Stimulated activated CD4-positive, alpha-beta T cell treated with anti-CD3 and anti-CD28 coated beads, Interleukin-4, amount 100 ng/mL, for 24 hours (primary cell): ENCODE measurements at places on chromosomes 13 and 19.

DNA sequence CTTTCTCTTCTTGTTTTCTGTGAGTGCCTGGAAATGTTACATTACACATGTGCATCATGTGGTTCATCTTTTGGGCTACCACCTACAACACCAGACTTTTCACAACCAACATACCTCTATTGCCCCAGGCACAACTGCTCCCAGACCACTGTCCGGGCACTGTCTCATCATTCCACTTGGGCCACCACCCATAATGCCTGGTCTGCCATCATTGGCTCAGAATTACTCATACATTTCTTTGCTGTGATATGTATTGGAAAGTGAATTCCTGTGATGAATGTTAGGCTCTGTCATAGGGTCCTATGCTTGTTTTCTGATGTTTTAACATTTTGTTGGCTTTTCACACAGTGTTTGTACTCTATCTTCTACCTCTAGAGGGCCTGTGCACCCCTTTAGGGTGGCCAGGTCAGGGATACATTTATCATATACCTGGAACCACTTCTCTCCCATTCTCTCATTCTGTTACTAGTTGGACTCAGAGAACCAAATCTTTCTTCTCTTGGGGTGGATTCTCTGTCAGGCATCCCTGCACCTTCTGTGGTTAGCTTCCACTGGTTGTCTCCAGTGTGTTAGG, 172.8 kb downstream of the NHLRC3 start:
- DNase-seq: no peak

GRCh38 chr13:46903748-46904147, 6.9 kb upstream of the HTR2A start:
- DNase-seq: no peak

GRCh38 chr19:17346109-17346671, 8.8 kb downstream of the GTPBP3 start:
- DNase-seq: peak; percentile 81

DNA sequence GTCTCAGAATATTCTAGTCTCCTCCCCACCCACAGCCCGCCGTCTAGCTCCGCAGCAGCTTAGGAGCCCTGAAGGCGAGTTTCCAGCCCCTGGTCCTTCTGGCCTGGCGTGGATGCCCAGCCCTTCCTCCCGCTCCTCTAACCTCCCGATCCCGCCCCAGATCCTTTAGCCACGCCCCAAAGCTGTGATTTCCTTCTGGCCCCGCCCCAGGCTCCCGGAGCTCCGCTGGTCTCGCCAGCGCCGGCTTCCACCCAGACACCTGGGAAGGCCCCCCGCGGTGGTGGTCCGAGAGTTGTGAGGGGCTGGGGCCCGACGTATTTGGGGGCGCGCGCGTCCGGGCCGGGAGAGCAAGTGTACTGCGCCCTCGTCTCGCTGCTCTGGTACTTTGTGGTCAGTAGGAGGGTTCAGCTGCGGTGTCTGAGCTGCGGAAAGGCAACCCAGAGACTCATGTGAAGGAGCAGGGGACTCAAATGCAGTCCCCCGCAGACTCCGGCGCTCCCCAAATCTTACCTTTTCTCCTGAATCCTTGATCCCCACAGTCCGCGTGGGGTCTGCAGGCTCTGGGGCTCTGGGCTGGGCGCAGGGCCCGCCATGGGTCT, at the start of gene CGB7:
Gene CGB7, minus strand, starts transcription at position 114 of the 599 bp plus-strand sequence. CDS start 2,374 bp downstream, outside the sequence.
- DNase-seq: peak; percentile 29

DNA sequence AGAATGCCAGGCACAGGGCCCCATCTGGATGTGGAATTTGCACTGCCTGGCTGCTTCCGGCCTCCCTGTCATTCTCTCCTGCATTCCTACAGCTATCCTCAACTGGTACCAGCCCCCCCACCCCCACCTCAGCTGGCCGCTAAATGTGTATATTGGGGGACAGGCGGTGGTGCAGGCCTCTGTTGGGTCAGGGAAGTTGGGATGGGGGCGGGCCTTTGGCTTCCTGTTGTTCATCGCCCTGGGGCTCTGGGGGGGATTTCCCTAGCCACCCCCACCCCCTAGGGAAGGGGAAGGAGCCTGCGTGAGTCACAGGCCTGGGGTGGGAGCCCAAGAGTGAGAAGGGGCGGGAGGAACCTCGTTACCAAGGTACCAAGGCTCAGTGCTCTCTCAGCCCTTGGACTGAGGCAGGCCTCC, 10.6 kb downstream of the POU2F2 start:
- DNase-seq: peak; percentile 88

GRCh38 chr13:40480012-40480914, 186.2 kb downstream of the FOXO1 start:
- no peak for DNase-seq

DNA sequence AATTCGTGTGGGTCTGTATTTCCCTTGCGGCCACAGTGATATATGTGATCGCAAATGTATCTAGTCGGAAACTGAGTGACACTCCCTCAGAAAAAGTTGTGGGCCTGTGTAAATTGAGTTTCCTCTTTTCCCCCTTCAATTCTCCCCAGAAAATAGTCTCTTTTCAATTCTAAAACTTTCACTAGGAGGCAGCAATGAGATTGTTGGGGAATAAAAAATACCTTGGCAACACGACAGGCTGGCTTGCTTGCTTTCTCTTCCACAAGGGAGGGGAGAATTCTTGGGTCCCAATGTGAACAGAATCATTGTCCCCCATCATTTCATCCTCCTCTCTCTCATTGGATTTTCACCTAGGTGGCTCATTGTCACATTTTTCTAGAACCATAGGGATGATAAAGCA, 3.7 kb upstream of the SOX21 start:
- DNase-seq: no peak

GRCh38 chr19:27775395-27775794, 1437.6 kb downstream of the UQCRFS1 start:
- no peak for DNase-seq

DNA sequence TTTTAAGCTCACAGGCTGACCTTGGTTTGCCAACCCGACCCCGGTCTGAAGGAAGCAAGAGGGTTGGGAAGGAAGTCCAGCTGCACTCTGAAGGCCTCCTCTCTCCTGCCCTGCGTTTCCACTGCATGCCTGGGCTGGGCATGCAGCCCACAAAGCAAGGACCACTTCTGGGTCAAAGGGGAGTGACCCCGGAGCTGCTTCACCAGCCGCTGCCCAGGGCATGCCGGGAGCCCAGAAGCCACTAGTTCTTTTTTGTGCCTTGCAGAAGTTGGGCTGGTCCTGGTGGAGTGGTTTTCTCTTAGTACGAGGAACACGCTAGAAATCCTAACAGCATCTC, 166.7 kb downstream of the FLT1 start:
- DNase-seq: no peak

DNA sequence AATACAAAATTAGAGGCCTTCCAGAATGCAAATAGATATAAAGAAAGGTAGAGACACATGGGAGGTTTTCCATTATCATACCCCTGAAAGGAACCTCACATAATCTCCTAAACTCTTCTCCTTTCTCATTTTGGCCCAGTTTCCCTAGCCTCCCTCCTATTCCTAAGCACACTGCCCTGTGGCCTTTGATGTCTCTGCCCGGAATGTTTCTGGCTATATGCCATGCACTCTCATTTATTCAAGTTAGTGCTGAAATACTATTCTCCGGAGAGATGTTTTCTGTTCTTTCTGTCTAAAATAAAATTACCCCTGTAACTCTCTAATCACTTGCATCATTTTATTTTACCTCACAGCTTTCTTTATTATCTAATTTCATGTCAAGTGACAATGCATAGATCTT, 1287.7 kb downstream of the SLITRK5 start:
- no peak for DNase-seq

DNA sequence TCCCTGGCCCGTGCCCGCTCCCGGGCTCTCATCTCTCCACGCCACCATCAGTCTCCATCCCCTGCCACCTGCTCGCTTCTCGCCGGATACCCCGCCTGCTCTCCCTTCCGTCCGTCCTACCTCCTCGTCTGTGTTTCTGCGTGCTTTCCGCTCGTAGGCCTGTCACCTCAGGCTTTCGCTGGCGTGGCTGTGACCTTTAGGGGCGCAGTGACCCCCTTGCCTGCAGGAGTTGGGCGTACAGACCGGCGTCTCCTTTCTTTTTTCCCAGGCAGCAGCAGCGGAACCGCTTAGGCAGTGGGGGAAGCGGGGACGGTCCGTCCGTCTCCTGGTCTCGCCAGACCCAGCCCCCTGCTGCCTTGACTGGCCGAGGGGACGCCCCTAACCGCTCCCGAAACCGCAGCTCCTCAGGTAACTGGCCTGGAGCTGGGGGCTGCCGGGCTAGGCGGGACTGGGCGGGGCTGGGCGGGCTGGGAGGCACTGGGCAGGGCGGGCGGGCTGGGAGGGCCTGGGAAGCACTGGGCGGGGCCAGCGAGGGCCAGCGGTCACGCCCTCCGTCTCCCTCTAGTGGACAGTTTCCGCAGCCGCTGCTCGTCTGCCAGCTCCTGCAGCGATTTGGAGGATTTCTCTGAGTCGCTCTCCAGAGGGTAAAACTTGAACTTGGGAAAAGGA, 6.3 kb downstream of the PGLYRP1 start:
- peak; percentile 85 for DNase-seq

- no peak for DNase-seq
Observed at GRCh38 chr13:22118158-22118557, 447.3 kb downstream of the FGF9 start.

DNA sequence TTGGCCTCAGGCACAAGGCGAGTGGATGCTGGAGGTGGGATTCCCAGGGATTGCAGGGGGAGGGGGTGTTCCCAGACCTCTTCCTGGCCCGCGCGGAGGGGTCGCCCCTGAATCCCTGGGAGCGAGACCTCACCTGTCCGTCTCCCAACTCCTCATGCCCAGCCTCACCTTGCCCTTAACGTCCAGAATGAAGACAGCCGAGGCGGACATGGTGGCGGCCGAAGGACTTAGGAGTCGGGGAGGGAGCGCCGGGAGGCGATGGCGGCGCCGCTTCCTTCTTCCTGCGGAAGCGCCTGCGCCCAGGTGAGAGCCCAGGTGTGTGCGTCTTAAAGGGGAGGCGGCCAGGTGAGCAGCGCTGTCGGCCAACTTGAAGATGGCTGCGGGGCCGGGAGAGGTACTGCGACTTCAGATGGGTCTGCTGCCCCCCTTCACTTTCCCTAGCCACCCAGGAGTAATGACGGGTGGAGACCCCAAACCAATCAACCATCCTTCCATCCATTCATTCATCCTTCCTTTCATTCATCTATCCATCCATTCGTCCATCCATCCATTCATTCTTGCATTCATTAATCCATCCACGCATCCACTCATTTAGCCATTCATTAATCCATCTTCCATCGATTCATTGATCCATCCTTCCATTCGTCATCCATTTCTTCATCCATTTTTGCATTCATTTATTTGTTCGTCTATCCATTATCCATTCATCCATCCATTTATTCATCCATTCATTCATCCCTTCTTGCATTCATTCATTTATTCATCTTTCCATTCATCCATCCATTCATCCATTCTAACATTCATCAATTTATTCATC, at the start of gene AP1M2:
Gene AP1M2, minus strand, starts transcription at position 291 of the 817 bp plus-strand sequence. Its CDS starts 81 bp downstream, at position 210.
- no peak for DNase-seq

DNA sequence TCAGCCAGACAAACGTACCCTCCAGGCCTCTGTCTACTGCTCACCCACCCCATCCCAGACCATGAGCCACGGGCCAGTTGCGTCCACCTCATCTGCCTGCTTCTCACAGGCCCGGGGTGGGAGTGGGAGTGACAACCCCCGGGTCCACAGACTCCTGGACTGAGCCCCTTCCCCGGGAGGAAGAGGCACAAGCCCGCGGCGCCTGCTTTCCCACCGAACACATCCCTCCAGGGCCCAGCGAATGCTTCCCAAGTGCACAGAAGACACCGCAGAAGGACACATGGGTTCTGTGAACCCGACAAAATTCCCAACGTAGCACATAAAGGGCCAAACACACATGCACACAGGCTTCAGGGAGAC, 18.0 kb upstream of the PLPP2 start:
- DNase-seq: no peak

GRCh38 chr13:27406178-27406939, 18.1 kb upstream of the GTF3A start:
- DNase-seq: peak; percentile 37

- no peak for DNase-seq
Observed at GRCh38 chr13:98428256-98428966, 148.5 kb downstream of the STK24 start.

DNA sequence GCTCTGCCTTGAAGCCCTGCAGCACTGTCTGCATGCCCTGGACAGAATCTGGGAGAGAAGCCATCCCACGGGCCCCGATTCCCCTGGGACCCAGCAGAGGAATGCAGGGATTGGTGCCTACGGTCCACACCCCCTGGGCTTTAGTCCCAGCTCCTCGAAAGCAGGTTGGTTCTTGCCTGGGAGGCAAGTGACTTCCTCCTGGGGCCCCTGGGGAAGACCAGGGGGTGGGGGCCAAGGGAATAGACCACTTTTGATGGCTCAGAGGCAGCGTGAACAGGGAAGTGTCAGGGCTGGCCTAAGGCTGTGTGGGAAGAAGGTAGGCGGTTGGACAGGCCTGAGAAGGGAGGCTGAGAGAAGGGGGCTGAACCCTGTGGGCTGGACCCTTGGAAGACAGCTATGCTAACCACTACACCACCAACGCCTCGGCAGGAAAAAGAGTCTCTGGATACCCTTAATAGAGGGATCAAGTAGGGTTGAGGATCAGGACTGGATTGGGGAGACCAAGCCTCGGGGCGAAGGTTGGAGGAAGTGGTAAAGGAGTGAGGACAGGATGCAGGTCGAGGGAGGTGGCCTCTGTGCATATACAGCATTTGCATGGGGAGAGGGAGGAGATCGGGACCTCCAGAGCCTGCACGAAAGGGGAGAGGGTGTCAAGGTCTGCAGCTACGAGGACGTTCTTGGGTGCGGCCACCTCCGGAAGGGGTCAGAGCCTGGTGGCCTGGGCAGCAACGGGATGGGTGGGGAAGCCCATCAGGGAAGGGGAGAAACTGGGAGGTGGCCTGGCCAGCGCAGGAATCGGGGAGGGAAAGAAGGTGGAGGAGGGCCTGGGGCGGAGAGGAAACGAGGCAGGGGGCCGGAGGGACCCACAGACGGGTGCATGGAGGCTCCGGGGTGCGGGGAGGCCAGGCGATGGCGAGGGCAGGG, 709 bp downstream of the DPP9 start:
- peak; percentile 11 for DNase-seq

DNA sequence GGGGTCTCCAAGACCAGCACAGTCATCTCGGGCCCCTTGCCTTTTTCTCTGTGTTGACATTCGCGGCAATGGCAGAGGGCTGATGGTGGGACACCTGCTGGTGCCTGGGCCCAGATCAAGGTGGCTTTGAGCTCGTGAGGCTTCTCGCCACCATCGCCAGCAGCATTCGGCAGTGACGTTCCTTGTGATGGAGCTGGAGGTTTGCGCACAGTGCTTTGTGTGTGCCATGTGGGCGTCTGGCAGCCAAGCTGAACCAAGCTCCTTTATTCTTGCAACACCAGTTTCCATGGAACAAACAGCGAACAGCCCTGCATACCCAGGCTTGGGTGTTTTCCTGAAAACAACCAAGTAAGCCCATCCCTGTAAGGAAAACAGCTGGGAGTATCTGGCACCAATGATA, 9.1 kb upstream of the TMEM255B start:
- DNase-seq: no peak
